ENCODE measurements at places on chromosomes 2 and 18.
A peak's percentile ranks its signal among the peaks of the same experiment; 100 is the strongest.

GRCh38 chr18:13437796-13438506, 219.4 kb downstream of the LDLRAD4 start:
- DNase-seq = peak; percentile 49

GRCh38 chr2:234025466-234025865, 25.0 kb upstream of the SPP2 start:
- no peak for DNase-seq

GRCh38 chr2:120245520-120246332, 6.9 kb upstream of the RALB start:
- DNase-seq = no peak

DNA sequence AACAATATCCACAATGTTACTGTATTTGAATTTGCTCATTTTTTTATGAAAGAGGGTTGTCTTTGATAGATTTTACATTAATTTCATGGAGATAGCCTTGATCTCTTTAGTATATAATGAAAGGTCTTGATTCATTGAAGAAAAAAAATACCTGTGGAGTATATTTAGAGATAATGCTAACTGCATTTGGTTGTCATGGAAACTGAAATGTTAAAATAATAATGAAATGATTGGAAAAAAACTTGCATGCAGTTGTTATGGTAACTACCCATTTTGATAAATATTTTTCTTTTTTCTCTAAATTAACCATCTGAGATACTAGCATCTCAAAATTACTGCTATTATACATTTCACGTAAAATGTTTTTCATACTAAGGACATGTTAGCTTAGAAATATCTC, 712.7 kb upstream of the FAM98A start:
- no peak for DNase-seq

GRCh38 chr2:237693291-237693994, 66.1 kb downstream of the LRRFIP1 start:
- no peak for DNase-seq

- no peak for DNase-seq
Measured at GRCh38 chr2:38666556-38666910, 619 bp downstream of the GALM start.

DNA sequence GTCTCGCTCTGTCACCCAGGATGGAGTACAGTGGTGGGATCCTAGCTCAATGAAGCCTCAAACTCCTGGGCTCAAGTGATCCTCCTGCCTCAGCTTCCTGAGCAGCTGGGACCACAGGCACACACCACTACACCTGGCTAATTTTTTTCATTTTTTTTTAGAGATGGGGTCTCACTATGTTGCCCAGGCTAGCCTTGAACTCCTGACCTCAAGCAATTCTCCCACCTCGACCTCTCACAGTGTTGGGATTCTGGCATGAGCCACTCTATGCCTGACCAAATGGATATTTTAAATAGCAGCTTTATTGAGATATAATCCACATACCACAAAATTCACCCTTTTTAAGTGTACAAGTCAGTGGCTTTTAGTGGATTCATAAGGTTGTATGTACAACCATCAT, 11.1 kb downstream of the RNF149 start:
- no peak for DNase-seq

GRCh38 chr2:41736105-41736567, 311.7 kb upstream of the PKDCC start:
- no peak for DNase-seq

DNA sequence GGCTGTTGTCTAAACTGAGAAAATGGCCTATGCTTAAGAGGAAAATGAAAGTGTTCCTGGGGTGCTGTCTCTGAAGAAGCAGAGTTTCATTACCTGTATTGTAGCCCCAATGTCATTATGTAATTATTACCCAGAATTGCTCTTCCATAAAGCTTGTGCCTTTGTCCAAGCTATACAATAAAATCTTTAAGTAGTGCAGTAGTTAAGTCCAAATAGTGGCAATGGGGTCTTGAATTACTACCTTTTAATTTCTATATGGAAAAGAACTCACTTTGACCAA, 13.8 kb upstream of the ALLC start:
- DNase-seq = no peak

- DNase-seq = no peak
Measured at GRCh38 chr2:121220995-121221394, 64.0 kb downstream of the TFCP2L1 start.

DNA sequence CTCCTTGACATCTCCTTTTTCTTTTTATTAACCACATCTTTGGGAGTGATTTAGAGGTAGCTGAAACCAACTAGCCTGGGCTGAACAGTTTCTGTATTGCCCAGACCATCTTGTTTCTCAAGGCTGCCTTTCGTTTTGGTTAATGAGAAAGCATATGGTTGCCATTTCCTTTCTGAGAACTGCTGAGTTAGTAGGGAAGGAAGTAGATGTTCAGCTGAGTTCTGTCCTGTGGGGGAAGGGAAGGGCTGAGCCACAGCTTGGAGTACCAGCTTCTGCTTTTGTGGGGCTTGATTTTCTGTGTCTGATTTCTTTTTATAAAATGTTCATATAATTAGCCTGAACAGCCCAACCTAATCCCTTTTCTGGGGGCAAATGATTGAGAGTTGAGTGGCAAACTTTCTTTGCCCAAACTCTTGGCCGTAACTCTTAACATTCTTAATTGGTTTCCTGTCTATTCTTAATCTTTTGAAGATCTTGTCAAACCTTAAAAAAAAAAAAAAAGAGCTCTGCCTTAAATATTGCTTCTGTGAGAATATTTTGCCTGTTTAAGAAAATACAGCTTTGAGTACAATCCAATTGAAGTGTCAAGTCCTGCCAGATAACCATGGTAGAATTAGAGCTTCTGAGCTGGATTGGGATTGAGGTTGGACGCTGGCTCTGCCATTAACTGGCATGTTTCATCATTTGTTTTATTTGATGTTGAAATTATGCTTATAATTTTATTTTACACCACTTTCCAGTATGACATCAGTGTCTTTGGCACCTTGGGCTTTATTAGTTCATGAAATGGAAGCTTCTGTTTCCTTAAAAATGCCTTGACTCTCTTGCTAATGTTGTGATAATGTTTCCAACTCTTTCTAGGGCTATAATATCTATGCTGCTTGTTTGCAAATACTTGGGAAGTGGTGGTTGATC, 1.9 kb upstream of the NABP1 start:
- peak; percentile 53 for DNase-seq

DNA sequence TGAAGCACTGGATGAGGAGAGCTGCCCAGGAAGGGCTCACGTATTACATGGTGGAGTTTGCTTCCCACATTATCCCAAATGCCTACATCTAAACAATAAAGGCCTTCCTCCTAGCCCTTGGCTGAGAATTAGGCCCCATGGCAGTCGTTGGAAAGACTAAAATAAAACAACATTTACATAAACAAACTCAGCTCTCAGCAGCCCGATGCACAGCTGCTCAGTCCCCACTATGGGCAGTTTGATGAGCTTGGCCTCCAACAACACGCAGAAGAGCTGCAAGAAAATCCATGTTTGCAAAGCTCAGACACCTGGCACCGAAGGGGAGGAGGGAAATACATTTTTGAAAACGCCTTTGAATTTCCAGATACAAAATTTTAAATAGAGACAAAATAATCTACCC, 352.4 kb downstream of the EIPR1 start:
- no peak for DNase-seq

- DNase-seq = no peak
Measured at GRCh38 chr18:9594823-9595596, 19.3 kb downstream of the PPP4R1 start.

GRCh38 chr2:42787424-42787787, 5.0 kb downstream of the HAAO start:
- DNase-seq = no peak

DNA sequence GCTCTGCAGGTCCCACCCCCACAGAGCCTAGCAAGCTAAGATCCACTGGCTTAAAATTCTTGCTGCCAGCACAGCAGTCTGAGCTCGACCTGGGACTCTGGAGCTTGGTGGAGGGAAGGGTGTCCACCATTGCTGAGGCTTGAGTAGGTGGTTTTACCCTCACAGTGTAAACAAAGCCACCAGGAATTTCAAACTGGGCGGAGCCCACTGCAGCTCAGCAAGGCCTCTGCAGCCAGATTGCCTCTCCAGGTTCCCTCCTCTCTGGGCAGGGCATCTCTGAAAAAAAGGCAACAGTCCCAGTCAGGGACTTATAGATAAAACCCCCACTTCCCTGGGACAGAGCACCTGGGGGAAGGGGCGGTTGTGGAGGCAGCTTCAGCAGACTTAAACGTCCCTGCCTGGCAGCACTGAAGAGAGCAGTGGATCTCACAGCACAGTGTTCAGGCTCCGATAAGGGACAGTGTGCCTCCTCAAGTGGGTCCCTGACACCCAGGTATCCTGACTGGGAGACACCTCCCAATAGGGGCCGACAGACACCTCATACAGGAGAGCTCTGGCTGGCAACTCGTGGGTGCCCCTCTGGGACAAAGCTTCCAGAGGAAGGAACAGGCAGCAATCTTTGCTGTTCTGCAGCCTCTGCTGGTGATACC, 20.0 kb upstream of the NEMP2 start:
- DNase-seq = no peak

Data from activated naive CD8-positive, alpha-beta T cell treated with anti-CD3 and anti-CD28 coated beads, Interleukin-2, amount 10 ng/mL, durations not matched to agents 7 days and 5 days (primary cell).